Pulmonary artery endothelial cell (primary cell): ENCODE measurements at places on chromosomes 3 and 15.
A peak's percentile ranks its signal among the peaks of the same experiment; 100 is the strongest.

- DNase-seq = no peak
These were observed 73.5 kb upstream of the DCP1A start for GRCh38 chr3:53420831-53421230.

- no peak for DNase-seq
These were observed 25.7 kb upstream of the WNT5A start for GRCh38 chr3:55512571-55513343.

DNA sequence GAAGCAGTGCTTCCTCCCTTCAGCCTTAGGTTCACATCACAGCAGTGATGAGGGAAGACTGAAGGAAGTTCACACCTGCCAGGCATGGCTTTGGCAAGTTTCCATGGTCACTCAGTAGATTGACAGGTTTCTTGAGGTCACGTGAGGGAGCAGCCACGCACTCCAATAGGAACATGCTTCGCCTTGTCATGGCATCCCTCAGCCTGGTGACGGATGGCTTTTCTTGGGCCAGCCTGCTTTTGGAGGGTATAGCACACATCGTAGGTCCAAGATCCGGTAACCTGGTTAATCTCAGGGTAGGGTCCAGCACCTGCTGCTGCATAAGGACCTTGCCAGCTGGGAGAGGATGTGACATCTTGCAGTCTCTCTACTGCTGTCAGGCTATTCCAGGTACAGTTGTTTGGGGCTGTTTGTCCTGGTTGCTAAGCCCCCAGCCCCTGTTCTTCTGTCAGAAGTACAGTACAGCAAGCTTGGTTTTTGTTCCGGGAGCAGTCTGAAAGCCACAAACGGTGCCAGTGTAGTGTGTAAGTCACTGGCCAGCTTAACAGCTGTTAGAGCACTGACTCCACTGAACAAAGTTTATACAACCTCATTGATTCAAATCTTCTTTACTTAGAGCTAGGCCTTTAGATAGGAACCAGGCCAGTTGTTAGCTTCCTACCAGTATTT lies 42.3 kb downstream of the PSMD6 start:
- no peak for DNase-seq

DNA sequence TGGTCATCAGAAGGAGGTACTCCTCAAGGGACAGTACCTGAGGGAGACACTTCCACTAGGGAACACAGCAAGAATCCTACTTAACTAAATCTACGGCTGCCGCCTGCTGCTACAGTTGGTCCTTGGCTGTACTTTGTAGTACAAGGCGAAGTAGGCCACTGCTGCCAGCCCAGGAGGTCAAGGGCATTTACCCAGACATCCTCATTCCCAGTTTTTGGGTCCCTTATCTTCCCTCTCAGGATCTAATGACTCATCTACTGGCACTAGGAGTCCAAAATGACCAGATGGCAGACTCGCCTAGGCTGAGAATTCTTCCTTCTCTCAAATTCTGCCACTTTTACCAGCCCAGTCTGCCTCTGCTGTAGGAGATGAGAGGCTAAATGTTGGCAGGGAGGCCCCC lies 27.1 kb upstream of the LAMP3 start:
- DNase-seq = peak; percentile 53

DNA sequence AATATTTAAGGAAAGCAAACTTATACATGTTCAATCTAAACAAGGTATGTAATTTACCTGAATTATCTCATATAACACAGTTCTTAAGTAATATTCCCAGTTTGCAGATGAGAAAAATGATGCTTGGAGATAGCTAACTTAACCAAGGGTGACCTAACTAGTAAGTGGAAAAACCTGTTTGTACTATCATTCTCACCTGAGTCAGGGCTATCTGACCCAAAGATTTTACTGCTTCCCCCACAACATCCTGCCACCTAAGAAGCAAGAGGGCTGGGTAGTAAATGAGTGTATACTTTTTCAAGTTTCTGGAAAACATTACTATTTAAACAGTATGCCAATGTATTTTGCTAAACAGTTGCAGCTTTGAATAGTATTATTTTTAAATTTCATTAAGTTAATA lies 10.6 kb downstream of the TP63 start:
- DNase-seq = no peak

- no peak for DNase-seq
These were observed 457.1 kb downstream of the MFSD1 start for GRCh38 chr3:159258934-159259333.

DNA sequence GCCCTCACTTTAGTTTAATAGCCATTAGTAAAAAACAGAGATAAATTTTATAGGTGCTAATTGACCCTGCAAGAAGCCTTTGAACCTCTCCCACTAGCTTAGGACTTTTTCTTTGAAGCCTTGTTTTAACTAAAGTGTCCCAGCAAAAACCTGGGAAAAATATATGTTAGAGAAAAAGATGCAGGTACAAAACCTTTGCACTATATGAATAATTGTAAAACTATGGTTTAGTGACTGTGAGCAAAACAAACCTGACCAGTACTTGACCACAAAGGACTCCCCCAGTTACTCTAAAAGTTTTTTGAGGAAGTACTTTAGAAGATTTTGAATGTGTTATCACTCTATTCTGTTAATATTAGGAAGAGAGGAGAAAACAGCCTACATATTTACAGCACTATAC lies 123.3 kb upstream of the TP63 start:
- no peak for DNase-seq

DNA sequence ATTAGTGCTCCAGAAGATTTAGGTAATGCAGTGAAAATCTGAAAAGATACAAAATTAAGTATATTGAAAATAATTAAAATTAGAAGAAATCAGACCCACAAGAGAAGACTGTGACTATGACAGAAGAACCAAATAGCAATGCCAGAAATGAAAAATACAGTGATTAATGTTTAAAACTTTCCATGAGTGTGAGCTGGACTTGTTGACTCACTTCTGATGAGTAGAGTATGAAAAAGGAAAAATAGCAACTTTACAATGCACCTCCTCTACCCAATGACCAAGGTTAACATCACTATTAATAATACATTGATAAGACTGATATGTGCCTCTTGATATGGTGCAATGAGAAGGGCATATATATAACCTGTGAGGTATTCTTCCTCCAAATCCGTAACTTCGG lies 39.3 kb upstream of the SLC22A13 start:
- DNase-seq = no peak

DNA sequence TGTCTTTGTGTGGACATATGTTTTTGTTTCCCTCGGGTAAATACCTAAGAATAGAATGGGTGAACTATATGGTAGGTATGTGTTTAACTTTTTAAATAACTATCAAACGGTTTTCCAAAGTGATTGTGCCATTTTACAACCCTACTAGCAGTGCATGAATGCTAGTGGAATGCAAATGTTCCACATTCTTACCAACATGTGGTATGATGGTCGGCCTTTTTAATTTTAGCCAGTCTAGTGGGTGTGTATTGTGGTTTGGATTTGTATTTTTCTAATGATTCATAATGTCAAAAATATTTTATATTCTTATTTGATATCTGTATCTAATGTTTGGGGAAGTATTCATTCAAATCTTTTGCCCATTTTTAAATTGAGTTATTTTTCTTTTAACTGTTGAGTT lies 68.2 kb upstream of the SMAD3 start:
- DNase-seq = no peak

GRCh38 chr3:195800240-195800639 lies 11.5 kb downstream of the MUC4 start:
- DNase-seq = no peak

GRCh38 chr3:10770981-10771380 lies 45.0 kb upstream of the SLC6A11 start:
- DNase-seq = no peak

GRCh38 chr15:33278816-33279612 lies 31.8 kb upstream of the RYR3 start:
- DNase-seq = peak; percentile 27
